ENCODE measurements at places on chromosomes 5 and 9.
A peak's percentile ranks its signal among the peaks of the same experiment; 100 is the strongest.

- DNase-seq = no peak
Observed at GRCh38 chr5:129460936-129461710, 1.0 kb downstream of the ADAMTS19 start.

DNA sequence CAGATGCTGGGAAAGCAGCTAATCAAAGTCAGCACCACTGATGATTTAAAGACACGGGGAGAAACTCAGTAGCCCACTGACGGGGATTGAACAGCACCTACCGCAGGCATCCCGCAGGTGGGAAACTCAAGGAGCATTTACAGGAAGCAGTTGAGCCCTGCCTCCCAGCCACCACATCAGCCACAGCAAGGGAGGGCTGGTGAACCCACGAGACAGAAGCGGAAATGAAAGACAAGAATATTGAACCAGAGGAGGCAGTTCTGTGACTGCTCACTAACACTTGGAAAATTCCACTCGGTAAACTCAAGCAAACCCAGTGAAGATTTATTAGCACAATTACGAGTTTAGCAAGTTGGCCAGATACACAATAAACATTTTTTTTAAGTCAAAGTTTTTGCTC, 10.6 kb upstream of the FAM163B start:
- no peak for DNase-seq

DNA sequence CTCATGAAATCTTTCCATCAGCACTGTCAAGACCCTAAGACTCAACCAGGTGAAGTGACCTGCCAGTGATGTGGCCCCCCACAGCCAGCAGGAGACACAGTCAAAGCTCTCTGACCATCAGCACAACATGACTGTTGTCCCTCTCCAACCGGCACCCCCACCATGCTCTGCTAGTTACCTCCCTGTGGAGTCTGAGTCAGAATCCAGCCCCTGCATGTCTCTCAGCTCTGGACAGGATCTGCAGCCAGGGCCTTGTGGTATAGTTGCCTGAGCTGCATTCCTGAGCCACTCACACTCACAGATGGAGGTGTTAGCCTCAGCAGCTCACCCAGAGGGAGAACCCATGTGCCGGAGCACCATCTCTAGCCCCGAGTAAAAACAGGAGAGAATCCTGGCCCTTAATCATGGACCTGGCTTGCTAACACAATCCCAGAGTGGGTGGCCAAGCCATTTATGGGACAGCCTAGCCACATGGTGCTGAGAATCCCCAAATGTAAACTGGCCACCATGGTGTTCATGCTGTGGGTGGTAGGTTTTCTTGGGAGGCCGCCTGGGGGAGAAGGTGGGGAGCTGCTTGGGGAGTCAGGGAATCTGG, 237.8 kb downstream of the PAPPA start:
- no peak for DNase-seq

GRCh38 chr5:142298789-142299188, 26.0 kb downstream of the SPRY4 start:
- DNase-seq = no peak

DNA sequence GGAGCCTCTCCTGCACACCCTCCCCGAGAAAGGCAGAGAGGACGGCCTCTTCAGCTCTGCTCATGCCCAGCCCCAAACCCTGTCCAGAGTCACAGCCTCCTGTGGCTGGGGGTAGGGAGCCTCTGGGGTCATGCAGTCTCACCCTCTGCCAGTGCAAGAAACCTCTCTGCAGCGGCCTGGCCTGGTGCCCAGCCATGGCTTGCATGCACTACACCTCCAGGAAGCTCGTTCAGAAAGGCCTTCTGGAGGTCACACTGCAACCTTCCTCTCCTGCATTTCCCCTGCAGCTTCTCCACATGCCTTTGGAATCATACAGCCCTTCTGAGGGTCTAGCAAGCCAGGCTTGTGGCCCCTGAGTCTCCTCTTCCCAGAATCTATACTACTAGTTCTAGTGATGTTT, 17.9 kb downstream of the CSF1R start:
- DNase-seq = no peak

DNA sequence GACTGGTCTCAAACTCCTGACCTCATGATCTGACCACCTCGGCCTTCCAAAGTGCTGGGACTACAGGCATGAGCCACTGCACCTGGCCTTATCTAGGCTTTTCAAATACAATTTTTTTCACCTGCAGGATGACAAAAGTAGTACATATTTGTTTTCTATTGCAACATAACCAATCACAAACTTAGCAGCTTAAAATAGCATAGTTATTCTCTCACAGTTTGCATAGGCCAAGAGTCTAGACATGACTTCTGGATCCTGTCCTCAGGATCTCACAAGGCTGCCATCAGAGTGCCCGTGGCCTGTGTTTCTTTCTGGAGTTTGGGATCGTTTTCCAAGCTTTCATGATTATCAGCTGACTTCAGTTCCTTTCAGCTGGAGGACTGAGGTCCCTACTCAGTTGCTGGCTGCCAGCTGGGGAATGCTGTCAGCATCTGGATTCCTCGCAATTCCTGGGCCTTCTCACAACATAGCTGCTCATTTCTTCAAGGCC, 348.9 kb downstream of the ARHGEF28 start:
- DNase-seq = no peak

- DNase-seq = no peak
Observed at GRCh38 chr5:9761706-9762105, 131.6 kb upstream of the TAS2R1 start.

DNA sequence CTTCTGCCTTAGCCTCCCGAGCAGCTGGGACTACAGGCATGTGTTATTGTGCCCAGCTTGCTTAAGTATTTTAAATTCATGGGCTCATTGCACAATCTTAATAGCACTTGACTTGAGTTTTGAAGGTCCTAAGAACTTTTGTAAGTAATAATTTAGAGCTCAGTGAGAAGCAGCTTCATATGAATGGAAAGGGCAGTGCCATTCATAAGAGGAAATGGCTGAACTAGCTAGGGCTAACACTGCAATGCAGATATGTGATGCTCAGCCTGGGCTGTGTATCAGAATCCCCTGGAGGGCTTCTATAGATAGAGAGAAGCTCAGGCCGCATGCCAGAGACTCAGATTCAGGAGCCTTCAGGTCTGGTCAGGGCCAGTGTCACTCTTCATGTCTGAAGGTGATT, 295.5 kb upstream of the DAP start:
- no peak for DNase-seq

DNA sequence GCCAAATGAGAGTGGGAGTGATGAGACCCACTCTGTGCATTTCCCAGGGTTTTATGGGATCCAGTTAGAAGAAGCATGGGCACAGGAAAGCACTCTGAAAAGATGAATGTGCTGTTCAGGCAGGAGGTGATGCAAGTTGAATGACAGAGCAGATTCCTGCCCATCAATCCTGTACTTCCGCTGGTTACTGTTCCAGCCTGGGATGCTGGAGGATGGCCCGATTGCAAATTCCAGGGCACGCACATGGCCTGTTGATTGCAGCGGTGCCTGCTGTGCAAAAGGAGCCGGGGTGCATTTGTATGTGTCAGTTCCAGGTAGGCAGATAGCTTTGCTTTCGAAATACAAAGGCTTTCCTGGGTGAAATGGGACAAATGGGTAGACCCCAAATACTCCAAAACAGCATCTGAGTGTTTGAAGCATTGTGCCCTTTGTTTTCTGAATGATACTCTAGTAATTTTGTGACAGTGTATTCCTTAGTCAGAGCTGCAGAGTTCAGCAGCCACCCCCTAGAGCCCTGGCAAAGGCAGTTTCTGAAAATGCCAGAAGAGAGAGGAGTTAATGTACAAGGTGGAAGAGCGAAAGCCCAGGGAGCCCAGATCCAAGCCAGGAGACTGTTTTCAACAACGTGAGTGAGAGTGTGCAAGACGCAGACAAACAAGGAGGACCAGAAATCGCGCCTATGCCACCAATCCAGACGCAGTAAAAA, 454.2 kb upstream of the CLINT1 start:
- DNase-seq = no peak

DNA sequence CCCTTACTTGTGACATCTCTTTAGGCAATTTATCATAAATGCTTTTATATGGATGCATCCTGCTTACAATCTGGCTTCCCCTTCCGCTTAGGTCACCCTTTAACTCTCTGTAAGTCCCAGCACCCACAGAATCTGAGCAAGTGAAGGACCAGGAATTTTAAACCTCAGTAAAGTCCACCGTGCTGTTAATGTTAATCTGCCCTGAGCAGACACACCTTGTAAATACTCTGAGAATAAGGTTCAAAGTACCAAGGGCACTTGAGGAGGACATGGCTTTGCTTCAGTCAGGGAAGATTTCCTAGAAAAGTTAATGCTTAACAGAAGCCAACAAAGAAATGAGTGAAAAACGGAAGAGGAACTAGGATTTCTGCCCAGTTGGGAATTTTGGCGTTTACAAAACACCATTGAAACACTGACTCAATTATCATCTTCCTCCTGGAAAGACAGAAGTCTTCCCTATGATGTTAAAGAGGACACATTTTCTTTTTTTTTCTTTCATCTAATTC, 26.4 kb upstream of the TTC39B start:
- no peak for DNase-seq

DNA sequence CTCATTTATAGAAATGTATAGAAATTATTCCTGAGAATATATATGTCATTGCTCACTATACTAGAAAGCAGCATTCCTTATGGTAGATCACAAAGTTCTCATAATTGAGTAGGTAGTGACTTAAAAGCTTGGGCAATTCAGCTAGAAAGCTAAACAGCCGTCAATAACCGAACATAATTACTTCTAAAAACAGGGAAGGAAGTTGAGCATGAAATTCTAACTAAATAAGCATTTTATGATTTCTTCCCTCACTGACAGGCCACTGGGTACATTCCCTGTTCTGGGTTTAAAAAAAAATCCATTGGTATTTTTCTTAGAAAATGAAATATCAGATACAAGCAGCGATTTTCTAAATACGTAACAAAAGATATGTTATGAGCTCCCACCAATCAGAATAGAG, 91.1 kb upstream of the DAB2 start:
- no peak for DNase-seq

DNA sequence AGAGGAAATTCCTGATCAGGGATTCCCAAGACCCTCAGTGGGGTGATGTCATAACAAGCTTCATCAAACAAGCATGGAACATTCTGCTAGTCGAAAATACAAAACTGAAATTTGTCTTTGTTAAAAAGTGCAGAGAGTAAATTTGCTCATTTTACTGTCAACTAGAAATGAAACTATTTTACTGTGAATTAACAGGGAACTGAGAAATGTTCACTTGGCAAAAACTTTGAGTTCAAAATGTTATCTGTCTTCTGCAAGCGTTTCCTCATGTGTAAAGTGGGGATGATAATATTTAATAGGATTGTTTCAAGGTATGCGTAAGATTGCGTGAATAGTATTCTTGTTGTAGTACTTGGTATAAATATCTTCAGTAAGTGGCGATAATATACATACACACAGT, 45.4 kb downstream of the ALDH1A1 start:
- peak; percentile 47 for DNase-seq

GRCh38 chr5:148957591-148958202, 105.2 kb downstream of the SH3TC2 start:
- DNase-seq = peak; percentile 57

Data from hematopoietic multipotent progenitor cell treated with erythropoietin and hydrocortisone succinate and interleukin-3 and kit ligand, for 8 days (in vitro differentiated cells).